Mesenchymal stem cell (in vitro differentiated cells and primary cell): ENCODE measurements at places on chromosomes 11 and 22.
A peak's percentile ranks its signal among the peaks of the same experiment; 100 is the strongest.

DNA sequence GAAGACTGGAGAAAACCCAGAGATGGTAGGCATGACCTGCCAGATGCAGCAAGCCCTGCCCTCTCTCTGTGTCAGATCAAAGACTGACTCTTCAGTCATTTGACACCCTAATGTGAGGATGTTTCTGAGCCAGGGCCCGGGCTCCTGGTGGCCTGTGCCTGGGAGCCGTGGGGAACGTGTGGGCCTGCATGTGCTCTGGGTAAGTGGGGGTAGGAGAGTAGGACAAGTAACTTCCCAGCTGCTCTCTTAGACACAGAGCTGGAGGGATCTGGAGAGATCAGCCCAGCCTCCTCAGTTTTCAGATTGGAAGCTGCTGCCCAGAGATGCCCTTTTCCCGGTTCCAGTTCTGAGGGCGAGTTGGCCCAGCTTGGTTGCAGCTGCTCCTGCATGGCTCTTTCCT is 110.8 kb downstream of the TEAD1 start:
- DNase-seq, result no peak

GRCh38 chr11:46710821-46711269 is 8.2 kb upstream of the F2 start:
- DNase-seq, result peak; percentile 83

DNA sequence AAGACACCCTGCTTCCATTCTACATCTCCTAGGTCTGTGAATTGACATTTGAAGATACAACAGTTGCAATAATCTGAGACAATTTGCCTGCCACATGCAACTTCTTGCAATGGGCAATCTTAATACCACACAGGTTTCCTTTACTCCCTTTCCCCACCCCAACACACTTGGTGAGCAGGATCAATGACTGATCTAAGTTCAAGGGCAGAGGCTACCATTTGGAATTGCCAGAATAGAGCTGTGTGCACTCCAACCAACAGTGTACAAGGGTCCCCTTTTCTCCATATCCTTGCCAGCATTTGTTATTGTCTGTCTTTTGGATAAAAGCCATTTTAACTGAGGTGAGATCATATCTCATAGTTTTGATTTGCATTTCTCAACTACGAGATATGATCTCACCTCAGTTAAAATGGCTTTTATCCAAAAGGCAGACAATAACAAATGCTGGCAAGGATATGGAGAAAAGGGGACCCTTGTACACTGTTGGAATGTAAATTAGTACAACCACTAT is 2.9 kb upstream of the NNMT start:
- no peak for DNase-seq

DNA sequence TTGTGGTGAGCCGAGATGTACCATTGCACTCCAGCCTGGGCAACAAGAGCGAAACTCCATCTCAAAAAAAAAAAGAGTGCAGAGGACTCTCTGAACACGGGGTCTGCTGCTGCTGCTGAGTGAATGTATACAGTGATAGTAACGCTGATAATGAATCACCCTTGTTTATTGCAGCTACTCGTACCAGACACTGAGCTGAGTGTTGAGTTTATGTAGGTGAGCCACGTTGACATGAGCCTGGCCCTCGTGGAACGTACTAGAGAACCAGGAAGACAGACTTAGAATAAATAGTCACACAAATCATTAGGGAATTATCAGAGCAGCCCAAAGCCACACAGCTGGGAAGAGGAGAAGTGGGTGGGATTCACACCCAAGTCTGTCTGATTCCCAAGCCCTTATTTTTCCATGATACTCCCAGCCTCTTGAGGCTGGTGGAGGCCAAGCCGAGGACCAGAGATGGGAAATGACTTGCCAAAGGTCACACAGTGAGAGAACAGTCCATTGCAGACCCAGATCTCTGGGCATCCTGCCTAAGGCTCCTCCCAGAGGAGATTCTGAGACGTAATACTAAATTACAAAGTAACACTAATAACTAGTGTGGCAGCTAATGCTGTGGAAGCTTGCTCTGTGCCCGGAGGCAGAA is 34.8 kb downstream of the MB start:
- DNase-seq, result peak; percentile 74

- no peak for DNase-seq
Measured at GRCh38 chr11:92226331-92227229, 2.0 kb downstream of the FAT3 start.

- DNase-seq, result peak; percentile 41
Measured at GRCh38 chr11:128669506-128670270, 24.2 kb upstream of the FLI1 start.

GRCh38 chr22:46934746-46935491 is 172.5 kb downstream of the TBC1D22A start:
- DNase-seq, result peak; percentile 98

DNA sequence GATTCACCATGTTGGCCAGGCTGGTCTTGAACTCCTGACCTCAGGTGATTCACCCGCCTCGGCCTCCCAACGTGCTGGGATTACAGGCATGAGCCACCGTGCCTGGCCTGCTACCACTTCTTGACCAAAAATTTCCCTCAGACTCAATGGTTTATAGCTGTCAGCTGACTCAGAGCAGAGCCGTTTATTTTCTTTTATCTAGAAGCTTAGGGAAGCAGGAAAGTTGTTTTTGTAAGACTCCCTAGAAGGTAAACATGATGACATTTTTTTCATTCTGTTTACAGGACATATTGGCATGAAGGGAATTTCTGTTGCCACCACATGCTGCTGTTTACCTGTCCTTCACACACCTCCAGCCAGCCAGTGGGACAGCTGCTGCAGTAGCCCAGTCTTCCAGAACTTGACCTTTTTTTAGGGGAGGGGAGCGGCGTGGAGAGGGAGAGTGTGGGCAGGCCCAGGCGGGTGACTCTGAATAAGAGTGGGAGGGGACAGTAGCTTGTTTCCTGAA is 56.1 kb upstream of the PTPRJ start:
- peak; percentile 88 for DNase-seq

DNA sequence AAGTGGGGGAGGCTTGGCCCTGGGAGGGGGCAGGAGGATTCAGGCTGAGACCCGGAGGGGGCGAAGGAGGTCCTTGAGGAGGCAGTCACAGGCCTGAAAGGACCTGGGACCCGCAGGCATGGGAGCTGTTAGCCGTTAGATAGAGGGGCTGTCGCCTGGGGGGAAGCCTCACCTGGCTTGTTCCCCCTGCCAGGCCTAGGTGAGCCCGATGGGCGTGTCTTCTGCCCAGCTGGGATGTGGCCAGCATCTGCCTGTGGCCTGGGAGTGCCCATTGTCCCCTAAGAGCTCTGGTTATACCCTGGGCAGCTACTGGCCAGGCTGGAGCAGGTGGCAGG is 1.8 kb upstream of the DUSP8 start:
- DNase-seq, result no peak

DNA sequence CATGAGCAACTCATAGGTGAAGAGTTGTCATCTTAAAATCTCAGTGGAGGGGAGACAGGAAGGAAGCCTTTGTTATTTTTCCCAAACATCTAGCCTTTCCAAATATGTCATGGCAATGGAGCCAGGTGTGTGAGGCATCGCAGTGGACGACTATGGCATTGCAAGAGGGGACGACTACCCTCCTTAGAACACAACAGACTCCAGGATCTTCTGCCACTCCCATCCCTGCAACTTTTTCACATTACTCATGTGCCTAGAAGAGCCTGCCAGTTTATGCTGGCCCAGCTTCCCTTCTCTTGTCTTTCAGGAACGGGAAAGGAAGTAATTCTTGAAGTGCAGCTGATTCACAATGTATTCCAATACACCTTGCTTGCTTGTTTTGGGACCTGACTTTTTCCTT is 1008.4 kb downstream of the OPCML start:
- no peak for DNase-seq
